ENCODE measurements at places on chromosomes 7 and 10.
A peak's percentile ranks its signal among the peaks of the same experiment; 100 is the strongest.

DNA sequence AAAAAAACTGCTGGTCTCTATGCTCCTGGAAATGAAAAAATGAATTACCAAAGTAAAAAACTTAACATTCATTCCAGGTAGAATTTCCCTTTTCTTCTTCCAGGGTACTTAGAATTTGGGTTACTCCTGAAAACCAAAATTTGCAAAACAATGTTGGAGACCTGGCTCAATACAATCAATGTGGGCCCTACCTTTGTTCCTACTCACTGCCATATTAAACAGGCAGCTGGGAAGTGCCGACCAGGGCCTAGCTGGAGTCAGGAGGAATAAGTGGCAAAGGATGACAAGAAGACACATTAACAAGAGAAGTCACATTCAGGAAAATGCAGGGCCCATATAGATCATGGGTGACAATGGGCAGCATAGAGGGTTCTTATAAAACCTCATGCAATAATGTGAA is 6.4 kb upstream of the AGK start:
- DNase-seq = no peak

- no peak for DNase-seq
Measured at GRCh38 chr10:78804411-78805032, 264.2 kb upstream of the ZMIZ1 start.

DNA sequence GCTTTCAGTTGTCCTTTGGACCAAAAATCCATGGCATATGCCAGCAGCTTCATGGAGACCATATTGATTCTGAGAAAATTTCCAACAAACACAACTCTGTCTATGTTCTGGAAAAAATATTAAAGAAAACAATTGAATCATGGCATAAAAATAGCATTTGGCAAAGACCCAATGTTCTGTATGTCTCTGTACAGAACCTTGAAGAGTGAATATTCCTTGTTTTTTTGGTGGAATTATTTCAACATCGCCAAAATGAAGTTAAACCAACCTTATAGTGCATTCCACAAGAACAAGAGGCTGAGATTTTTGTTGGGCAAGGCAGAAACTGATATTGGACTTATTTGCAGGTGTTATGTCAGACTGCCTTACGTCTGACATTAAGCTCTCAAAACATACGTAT is 53.3 kb upstream of the SLC16A12 start:
- no peak for DNase-seq

DNA sequence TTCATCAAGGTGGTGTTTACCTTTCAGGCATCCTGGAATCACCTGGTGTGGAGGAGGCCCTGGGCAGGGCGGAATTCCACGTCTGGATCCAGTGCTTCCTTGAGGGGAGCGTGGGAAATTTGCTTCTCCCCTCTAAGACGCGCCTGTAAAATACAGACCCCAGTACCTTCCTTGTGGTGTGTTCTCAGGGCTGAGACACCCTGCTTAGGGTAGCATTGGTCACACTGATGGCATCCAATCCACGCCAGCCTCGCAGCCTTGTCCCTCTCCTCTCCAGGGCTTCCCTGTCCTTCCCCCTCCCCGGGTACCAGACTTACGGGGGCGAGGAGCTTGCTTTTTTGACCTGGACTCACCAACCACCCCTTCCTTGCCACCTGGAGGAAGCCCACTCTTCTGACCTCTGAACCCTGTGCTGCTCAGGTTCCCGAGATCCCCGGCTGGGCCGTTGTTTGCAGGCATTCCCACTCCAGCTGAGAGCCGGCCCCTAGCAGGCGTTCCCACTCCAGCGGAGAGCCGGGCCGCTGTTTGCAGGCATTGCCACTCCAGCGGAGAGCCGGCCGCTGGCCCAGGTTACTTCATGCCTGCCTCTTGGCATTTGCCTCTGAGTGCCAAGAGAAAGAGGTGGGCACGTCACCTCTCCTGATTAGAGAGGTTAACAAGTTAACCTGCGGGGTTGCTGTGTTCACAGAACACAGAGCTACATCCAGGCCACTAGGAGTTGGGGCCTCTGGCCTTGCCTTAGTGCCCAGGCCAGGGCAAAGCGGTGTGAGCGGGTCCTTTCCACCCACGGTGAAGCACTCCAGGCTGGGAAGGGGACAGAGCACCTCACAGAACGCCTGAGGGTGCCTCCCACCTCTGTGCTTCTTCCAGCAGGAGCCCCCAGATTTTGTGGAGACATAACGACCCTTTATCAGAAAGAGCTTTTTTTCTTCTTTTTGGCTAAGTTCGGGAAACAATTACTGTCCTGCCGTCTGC is 254.0 kb upstream of the PPP2R2D start:
- DNase-seq = peak; percentile 51

DNA sequence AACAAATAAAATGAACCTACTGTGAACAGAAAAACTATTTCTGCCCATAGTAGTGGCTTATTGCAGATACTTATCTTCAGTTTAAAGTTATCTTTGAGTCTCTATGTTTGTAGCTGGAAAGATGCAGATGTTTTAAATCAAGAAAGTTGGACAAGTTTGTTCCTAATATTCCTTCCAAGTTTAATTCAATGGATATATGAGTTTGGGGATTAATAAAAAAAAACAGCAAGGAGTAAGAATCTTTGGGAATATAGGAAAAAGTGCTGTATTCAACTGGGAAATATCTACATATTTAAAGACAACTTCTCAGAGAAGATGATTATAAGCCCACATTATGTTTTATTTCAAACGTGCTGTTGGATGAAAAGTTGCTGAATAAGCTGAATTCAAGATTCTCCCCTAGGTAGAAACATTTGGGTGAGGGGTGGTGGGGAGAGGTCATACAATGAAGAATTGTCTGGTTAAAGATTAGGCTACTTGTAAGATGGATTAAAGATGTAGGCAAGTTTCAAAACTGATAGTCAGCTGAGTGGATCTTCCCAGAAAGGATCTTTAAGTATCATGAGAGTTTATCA is 1135.2 kb downstream of the CNTNAP2 start:
- no peak for DNase-seq

GRCh38 chr10:24894309-24894708 is 58.1 kb downstream of the PRTFDC1 start:
- peak; percentile 89 for DNase-seq

- DNase-seq = peak; percentile 39
Measured at GRCh38 chr10:1515780-1516491, 221.4 kb downstream of the ADARB2 start.

- no peak for DNase-seq
Measured at GRCh38 chr7:151503902-151504714, 15.6 kb downstream of the RHEB start.

DNA sequence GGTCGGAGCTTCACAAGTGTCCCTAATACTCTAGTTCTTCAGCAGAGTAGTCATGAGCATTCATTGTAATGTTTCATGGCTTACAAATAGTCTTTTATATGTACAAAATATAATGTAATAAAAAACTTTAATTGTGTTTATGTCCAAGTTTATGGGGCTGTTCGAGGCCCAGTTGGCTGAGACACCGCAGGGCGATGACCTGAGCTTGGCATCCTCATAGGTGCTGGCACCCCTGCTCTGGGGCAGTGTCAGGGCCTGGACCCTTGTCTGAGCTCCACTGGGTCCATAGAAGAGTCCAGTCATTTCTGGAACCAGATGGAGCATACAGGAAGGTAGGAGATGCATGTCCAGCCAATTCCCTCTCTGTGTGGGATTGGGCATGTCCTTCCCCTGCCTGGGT is 12.9 kb upstream of the ZMIZ1 start:
- DNase-seq = no peak

DNA sequence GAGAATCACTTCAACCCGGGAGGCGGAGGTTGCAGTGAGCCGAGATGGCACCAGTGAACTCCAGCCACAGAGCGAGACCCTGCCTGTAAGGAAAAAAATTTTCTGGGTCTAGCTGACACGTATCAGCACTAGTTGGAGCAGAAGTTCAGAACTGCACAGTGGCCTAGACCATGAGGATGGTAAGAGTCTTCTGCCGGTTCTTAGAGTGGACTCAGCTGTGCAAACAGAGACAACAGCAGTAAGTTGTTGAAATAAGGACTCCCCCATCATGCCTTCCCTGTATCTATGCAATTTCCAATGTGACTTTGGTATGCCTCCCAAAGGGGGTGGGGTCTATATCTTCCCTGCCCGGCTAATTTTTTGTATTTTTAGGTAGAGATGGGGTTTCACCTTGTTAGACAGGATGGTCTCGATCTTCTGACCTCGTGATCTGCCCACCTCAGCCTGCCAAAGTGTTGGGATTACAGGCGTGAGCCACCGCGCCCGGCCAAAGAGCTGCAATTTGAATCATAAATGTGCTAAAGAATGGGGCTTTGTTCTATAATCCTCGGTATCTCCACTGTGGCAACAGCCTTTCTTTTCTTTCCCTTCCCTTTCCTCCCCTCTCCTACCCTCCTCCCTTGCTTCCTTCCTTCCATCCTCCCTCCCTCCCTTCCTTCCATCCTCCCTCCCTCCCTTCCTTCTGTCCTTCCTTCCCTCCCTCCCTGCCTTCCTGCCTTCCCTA is 14.5 kb upstream of the RNF216 start:
- no peak for DNase-seq

GRCh38 chr7:36276428-36277248 is 113.0 kb upstream of the ANLN start:
- peak; percentile 29 for DNase-seq

- DNase-seq = no peak
Measured at GRCh38 chr10:12357525-12358151, 8.3 kb downstream of the CAMK1D start.

DNA sequence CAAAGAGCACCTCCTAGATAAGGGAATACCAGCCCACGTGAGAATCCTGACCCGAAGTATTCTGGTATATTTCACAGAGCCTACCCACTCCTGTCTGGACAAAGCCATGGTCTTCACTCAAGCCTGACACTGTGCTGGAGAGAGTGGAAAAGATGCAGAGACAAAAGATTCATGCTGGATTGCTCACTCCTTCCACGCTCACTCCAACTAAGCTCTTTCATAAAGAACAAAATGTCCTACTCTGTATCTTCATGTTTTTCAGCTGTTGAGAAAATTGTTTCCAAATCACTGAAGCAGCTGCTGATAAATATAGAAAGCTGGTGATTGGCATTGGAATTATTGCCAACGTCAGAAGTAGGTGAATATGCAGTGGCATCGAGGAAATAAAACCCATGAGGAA is 106.0 kb downstream of the ABLIM1 start:
- DNase-seq = no peak

- no peak for DNase-seq
Measured at GRCh38 chr7:85226361-85227085, 39.7 kb upstream of the SEMA3D start.

- DNase-seq = no peak
Measured at GRCh38 chr10:62748386-62748785, 56.1 kb upstream of the ADO start.

DNA sequence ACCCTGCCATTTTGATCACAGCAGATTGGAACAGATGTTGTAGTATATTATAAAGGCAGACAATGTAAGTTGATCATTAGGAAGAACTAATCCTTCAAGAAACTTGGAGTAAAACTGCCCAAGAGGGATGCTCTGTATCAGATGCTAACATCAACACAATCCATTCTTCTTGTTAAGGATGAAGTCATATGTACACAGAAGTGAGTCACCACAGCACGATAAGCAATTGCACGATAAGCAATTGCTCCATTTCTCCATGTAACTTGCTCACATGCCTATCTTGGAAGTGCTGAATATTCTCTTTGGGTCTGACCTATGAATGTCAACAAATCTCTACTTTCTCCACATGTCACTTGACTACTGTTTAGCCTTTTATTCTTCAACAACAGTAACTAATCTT is 41.5 kb upstream of the DMTF1 start:
- DNase-seq = no peak

- DNase-seq = no peak
Measured at GRCh38 chr10:131954356-131954965, 27.3 kb downstream of the BNIP3 start.

GRCh38 chr10:116151076-116151475 is 121.9 kb downstream of the GFRA1 start:
- DNase-seq = no peak

GRCh38 chr10:119715628-119716505 is 10.0 kb upstream of the INPP5F start:
- DNase-seq = no peak

DNA sequence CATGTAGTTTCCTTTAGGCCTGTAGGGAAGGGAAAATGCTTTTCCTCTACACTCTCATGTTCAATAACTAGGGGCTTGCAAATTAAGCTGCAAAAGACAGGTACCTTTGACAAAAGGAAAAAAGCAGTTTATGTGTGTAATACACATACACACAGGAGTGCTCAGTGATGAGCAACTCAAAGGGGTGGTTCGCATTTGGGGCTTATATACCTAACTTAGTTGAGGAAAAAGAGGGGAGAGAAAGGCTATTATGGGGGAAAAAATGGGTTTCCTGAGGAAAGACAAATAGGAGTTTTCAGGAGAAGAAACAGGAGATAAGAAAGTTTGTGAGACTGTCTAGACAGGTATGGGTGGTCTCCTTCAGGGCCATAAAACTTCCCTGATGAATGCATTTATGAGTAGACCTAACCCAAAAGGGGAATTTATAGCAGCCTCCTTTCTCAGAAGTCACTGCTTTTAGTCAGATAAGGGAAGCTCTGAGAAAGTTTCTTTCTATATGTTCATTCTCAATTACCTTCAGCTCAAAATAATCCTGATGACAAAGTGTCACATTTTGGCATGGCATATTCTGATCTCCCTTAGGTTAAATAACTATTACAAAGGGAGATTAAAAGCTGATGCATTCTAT is 55.2 kb upstream of the EZH2 start:
- DNase-seq = no peak

GRCh38 chr10:87739703-87740102 is 78.3 kb downstream of the ATAD1 start:
- DNase-seq = no peak

- DNase-seq = peak; percentile 22
Measured at GRCh38 chr10:52751337-52751736, 21.2 kb downstream of the MBL2 start.

- DNase-seq = no peak
Measured at GRCh38 chr7:94245500-94245899, 149.2 kb upstream of the COL1A2 start.

DNA sequence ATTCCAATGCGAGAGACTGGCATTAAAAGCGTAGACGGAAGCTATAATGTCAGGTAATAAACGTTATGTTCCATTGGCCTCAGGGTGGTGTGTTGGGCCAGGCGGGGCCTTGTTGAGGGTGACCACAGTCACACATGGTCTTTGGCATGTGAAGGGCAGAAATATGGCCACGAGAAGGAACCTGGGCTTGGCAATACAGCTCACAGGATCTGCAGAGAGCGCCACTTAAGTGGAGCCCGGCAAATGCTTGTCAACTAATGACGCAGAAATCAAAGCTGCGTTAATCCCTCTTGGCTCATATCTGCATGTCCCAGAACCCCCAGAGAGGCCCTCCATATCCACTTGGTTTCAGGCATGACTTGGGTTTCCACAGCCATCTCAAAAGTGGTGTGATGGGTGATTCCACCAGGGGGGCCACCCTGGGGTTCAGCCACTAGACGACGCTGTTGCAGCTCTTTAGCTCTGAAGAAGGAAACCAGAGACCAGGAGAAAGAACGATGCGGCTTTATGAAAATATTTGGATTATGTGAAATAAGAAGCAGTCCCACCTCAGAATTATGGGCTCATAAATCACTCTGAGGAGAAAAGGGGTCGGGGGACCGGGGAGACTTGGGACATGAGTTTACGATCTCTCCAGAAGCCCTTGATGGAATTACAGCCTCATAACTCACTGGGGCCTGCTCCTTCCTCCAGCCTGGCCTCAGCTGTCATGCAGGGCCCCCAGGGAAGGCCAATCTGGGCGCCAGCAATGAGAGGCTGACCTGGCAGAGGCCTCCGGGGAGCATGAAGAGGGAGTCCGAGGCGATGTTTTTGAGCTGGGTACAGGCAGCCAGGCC is 462.5 kb downstream of the PLXNA4 start:
- no peak for DNase-seq
